Effector memory CD8-positive, alpha-beta T cell (primary cell): ENCODE measurements at places on chromosomes 3 and 15.

- DNase-seq: no peak
Observed at GRCh38 chr3:79361748-79362378, 405.9 kb downstream of the ROBO1 start.

GRCh38 chr3:134754768-134755559, 40.1 kb upstream of the EPHB1 start:
- no peak for DNase-seq

- DNase-seq: no peak
Observed at GRCh38 chr3:12948371-12948770, 107.0 kb upstream of the RPL32 start.

GRCh38 chr3:83092521-83093221, 1331.2 kb upstream of the GBE1 start:
- DNase-seq: no peak

DNA sequence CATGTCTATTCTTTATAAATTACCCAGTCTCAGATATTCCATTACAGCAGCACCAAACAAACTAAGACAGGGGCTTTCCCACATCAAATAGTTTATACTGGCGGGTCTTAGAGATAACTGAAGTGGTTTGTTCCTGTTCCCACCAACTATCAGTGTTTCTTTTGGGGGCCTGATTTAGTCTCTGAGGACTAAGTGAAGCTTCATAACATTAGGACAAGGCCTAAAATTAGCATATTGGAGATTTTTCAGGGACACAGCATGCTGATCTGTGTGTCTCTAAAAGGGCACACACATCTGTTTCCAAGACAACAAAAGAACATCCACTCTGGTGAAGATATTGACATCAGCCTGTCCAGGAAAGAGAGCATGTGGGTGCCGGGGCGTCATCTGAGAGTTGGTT, 72.6 kb upstream of the SEMA6D start:
- DNase-seq: no peak

- no peak for DNase-seq
Observed at GRCh38 chr15:52652984-52653383, 26.2 kb downstream of the ATOSA start.

GRCh38 chr15:33234020-33234461, 39.5 kb upstream of the FMN1 start:
- DNase-seq: no peak

- no peak for DNase-seq
Observed at GRCh38 chr15:47768735-47769134, 51.4 kb downstream of the SEMA6D start.

DNA sequence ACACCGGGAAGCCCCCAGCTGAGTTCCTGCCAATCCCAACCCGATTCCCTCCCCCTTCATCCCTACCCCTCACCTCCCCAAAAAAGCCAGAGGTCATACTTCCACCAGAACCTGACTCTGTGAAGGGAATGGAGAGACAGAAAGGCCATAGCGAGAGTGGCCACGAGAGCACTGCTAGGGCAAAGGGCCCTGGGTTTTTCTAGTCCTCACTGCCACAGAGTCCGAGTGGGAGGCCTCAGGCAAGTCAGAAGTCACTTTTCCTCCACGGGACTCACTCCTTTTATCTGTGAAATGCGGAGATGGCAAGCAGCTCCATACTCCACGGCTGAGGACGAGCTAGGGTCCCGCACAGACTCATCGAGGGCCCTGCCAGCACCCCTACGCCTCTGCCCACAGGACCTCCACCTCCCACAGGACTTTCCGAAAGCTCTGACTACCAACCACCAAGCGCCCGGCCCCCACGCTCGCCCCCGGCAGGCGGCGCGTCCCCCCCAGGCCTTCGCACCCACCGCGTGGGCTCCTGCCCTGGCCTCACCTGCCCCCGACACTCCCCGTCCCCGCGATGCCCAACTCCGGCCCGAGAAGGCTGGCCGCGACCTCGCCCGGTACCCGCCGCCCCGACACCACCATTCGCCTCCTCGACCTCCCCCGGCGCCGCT, 792 bp downstream of the ATP13A3 start:
- DNase-seq: peak; percentile 33

- no peak for DNase-seq
Observed at GRCh38 chr3:31765871-31766270, 215.2 kb downstream of the OSBPL10 start.
